ENCODE measurements at places on chromosomes 16 and 17.

DNA sequence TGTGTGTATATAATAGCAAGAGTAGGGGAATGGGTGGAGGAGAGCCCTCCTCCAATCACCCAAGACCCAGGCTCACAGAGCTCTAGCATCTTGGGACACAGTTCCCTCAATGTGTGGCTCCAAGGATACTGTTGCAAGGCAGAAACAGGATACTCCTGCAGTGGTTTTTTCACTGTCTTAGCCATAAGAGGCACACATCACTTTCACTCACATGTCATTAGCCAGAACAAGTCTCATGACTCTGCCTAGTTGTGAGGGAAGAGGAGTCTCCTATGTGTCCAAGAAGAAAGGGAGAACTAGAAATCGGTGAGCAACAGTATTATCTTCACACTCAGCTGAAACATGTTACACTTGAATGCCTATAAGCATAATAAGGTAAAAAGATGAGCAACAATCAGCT is 11.1 kb upstream of the NUDT7 start:
- DNase-seq = no peak

- DNase-seq = no peak
Observed at GRCh38 chr16:87141402-87141801, 175.8 kb downstream of the C16orf95 start.

GRCh38 chr16:12721841-12722421 is 81.8 kb downstream of the CPPED1 start:
- DNase-seq = no peak

- peak; percentile 38 for DNase-seq
Observed at GRCh38 chr17:78723001-78723796, 58.9 kb downstream of the CYTH1 start.

DNA sequence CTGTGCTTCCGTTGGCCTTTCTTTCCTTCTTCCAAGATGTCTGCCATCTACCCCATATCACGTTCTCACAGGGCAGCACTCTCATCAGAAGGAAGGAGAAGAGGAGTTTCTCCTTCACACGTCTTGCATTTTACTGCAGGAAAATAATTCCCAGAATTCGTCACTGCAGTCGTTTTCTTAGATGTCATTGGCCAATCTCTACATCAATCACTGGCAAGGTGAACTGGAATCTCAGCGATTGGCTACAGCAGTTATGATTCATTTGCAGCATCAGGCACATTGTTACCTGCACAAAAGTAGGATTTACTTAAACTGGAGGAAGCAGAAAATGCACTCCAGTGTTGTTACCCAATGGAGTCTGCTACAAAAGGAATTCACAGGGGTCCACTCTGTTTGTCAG is 277.2 kb upstream of the RBFOX1 start:
- no peak for DNase-seq

DNA sequence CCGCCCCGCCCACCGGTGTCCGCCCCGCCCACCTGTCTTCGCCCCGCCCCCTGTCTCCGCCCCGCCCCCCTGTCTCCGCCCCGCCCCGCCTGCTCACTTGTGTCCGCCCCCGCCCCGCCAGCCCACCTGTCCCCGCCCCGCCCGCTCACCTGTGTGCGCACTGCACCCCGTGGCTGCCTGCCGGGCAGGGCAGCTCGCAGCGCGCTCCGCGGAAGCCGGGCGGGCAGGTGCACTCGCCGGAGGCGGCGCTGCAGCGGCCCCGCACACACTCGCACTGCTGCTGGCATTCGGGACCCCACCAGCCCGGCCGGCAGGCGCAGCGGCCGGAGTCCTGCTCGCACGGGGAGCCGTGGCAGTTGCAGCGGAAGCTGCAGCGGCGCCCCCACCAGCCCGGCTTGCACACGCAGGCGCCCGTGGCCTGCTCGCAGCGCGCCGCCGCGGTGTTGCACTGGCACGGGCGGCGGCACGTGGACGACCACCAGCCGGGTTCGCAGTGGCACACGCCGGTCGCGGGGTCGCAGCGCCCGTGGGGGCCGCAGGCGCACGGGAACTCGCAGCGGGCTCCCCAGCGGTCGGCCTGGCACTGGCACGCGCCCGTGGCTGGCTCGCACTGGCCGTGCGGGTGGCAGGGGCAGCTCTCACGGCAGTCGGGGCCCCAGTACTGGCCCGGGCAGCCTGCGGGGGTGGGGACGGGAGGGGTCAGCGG is 2.1 kb downstream of the SCARF1 start:
- peak; percentile 63 for DNase-seq

DNA sequence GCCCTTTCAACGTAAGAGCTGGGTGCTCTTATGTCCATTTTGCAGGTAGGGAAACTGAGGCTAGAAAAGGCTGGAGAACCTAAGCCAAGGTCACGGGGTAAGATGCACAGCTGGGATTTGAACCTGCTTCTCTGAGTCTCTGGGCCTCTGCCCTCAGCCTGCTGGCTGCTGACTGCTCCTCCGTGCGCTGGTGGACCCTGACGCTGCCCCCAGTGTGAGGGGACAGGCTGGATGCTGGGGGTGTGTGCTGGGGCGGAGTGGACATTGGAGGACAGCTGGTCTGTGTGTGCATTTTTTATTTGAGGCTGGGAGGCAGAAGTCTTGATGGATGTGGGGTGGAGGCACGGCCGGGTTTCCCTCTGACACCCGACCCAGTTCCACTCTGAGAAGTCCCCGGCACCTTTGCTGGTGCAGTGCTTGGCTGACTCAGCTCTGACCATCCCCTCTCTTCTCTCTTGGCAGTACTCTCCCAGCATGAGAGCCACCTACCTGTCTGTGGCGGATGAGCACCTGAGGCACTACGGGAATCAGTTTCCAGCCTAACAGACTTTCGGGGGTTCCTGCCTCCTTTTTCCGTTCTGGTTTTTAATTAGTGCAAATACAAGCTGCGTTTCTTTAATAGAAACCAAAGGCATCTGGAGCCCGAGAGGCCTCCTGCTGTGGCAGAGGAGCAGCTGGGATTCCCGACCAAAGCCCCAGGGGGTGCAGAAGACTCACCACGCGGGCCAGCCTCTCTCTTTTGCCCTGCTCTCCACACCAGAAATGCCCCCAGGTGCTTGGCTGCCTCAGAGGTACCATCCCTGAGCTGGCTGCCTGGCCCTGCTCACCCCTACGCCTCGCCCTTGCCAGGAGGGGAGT is 14.1 kb upstream of the DNAI2 start:
- DNase-seq = no peak

DNA sequence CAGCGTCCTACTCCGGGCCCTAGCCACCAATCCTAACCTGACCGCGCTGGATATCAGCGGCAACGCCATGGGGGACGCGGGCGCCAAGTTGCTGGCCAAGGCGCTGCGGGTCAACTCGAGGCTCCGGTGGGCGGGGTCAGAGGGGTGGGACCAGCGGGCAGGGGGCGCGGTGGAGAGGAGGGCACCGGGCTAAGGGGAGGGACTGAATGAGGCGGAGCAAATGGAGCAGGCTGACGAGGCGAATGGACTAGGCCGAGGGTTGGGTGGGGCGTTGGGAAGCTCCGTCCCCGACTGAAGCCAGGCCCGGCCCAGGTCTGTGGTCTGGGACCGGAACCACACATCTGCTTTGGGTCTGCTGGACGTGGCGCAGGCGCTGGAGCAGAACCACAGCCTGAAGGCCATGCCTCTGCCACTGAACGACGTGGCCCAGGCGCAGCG is 4.6 kb downstream of the CARMIL2 start:
- DNase-seq = no peak

- no peak for DNase-seq
Observed at GRCh38 chr17:55302407-55302787, 37.6 kb downstream of the HLF start.

GRCh38 chr17:8153525-8153956 is 1.3 kb upstream of the PER1 start:
- peak; percentile 81 for DNase-seq

DNA sequence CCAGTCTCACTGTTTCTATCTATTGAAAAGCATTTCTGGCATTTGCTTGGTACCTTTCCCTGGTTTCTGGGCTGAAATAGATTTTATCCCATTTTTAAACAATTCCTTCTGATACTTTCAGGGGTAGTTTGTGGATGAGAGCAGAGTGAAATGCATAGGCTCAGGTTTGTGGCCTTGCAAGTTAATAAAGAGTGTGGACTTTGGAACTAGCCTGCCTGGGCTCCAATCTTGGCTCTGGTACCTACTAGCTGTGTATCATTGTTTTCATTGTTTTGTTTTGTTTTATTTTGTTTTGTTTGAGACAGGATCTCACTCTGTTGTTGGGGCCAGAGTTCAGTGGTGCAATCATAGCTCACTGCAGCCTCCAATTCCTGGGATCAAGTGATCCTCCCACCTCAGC is 175.5 kb downstream of the PRKCB start:
- no peak for DNase-seq

DNA sequence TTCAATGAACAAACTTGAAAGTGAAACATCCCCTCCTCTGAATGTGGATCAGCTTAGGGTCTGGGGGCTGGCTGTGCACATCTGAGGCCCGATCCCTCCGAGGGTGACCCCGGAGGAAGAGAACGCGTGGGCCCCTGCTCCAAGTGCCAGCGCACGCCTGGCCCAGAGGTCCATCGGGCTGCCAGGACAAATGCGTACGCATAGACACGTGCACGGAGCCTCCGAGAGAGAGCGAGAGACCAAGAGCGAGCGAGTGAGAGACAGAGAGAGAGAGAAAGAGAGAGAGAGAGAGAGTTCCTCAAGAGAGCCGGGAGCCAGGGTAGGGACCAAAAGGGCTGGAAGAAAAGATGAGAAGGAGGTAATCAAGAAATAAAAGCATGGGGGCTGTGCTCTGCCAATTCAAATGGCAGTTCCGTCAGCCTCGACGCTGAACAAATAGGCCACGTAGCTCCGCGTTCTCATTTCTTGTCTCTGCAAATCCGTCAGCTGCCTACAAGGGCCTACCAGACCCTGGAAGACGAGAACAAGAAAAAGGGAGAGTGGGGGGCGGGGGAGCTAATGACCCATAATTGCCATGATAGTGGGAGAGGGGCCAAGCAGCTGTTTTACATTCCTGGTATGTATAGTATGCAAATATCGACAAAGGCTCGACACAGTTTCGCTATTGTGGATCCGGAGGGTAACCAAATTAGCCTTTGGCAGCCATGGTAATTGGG is 435.3 kb upstream of the ZFHX3 start:
- DNase-seq = no peak

DNA sequence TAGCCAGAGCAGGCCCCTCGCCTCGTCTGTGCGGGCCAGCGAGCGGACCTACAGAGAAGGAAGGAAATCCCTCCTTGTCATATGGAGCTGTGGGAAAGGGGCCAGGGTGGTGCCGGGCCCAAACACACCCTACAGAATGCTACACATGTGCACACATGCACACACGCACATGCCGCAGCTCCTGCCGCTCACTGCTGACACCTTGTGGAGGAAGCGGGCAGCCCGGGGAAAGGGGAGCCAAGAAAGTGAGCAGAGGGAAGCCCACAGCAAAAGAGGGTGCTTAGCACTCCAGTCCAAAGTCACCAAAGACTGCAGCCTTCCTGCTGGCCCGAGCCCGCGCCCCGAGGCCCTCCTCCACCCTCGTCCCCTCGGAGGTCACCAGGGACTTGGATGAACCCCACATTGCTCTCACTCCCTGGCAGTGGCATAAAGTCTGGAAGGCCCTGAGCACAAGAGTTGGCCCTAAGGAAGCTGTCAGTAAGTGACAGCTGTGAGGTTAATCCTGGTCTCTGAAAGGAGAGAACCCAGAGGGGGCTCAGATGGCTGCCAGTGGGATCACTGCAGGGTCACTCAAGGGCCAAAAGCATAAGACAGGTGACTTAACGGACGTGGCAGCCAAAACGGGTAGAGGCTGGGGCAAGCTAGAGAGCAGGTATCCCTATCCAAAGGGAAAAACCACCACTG is 68.2 kb downstream of the MYO18A start:
- DNase-seq = peak; percentile 84

DNA sequence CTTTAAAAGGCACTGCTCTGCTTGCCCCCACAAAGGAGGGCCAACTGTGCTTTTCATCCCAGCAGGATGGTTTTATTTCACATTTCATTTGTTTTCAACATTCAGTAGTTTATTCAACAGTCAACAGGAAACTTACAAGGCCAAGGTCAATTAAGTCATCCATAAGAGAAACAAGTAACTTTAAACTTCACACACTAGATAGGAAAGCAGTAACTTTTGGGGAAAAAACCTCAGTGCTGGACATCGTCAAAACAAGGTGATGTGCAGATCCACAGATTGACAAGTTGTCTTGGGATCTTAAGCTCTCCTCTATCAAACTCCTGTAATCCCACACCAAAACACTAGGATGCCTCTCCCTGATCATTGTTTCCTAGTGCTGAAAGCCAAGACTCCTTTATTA is 18.5 kb downstream of the NFE2L1 start:
- DNase-seq = no peak
